C1 segment of cervical spinal cord (tissue), 14 donors: ENCODE measurements at places on chromosomes 11 and 22.

- no peak for DNase-seq
Measured at GRCh38 chr11:2777386-2777785, 77.6 kb upstream of the KCNQ1OT1 start.

DNA sequence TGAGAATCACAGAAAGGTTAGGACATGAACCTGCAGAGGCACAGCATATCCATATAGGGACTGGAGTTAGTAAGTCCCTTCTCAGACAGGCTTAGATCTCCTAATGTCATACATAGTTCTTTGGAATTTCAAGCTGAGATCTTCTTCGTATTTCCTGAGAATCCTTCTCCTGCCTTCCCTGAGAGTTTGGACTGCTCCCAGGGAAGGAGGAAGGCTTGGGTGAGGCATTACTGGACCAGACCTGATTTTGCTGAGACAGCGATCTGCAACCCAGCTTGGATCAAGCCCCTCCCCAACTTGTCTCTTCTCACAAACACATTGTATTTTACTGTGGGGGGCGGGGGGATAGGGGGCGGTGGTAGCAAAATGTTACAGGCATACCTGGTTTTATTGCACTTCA lies 108.5 kb downstream of the TSPAN18 start:
- DNase-seq, result no peak

DNA sequence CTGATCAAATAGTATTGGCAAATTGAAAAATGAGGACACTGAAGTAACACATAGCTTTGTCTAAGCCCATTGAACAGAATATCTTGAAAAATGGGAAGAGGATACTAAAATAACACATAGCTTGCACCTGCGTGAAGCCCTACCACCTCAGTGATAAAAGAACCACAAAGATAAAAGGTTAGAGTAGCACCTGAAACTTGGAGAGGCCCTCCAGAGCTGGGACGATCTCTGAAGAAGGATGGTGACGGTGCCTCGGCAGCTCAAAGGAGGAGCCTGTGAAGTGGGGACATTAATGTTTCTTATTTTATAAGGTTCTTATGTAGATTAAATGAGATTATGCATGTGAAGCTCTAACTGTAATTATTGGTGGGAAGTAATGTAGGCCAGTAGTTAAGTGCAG lies 23.1 kb upstream of the ARHGAP42 start:
- no peak for DNase-seq

GRCh38 chr11:123770712-123771111 lies 16.4 kb upstream of the OR6X1 start:
- no peak for DNase-seq

DNA sequence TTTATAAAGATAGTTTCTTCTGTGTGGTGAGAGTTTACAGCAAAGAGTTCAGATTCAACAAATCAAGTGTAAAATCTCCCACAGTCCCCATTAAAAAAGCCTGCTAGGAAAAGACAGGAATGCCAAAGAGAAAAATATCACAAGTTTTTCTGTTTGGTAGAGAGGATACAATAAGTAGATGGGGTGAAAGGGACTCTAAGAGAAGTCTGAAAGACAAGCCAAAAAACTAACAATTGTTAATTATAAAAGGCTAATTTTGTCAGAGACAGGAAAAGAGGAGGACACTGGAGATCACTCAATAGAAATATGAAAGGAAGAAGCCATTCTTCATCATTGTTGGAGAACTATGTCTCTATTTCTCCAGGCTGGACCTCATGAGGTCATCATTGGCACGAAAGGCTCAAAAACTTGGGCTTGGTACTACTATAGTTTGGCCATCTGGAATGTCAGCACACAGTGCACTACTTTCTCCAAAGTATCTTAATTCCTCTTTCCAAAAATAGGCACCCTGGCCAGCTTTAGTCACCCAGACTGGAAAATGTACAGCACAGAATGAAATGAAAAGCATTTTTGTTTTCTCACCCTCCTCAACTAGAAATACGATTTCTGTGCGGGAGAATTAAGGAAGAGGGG lies 531 bp upstream of the SOX6 start:
- no peak for DNase-seq

GRCh38 chr11:72405009-72405408 lies 29.3 kb downstream of the CLPB start:
- DNase-seq, result peak; percentile 22

- no peak for DNase-seq
Measured at GRCh38 chr22:50481045-50481439, 301 bp upstream of the ADM2 start.

DNA sequence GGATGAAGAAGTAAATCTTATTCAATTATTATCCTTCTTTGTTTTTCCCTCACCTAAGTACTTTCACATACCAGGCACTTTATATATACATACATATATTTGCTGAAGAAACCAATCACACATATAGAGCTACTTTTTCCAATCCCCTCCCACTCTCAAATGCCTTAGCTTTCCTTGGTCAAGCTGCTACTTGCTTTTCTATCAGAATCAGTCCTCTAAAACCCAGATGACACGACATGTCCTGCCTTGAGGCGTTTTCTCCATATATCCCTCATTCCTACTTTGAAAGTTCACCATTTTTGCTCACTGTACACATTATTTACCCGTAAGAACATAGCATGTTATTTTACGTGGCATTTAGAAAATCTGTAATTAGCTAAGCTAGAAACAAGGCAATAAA lies 5.4 kb downstream of the RAB38 start:
- no peak for DNase-seq

DNA sequence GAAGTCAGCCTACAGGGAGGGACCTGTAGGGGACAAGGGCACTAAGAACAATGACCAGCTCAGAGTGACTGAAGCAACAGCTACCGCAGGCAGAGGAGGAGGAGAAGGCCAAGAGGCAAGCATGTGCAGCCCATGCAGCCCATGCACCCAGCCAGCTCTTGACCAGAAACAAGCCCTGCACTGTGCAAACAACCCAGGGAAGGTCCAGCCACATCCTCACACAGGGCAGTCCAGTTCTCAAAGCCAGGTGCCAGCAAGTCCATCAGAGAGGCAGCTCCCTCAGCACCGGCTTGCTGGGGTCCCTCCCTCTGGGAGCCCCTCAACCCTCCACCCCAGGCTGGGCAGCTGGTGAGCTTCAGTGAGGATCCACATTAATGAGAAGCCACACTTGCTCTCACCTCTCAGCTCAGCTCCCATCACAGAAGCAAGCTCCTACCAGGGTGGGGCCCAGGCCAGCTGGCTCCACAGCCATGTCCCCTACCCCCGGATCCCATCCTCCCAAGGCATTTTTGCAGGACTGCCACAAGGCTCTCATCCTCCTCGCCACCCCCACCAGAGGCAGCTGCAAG lies 7.1 kb downstream of the DGCR2 start:
- DNase-seq, result no peak

DNA sequence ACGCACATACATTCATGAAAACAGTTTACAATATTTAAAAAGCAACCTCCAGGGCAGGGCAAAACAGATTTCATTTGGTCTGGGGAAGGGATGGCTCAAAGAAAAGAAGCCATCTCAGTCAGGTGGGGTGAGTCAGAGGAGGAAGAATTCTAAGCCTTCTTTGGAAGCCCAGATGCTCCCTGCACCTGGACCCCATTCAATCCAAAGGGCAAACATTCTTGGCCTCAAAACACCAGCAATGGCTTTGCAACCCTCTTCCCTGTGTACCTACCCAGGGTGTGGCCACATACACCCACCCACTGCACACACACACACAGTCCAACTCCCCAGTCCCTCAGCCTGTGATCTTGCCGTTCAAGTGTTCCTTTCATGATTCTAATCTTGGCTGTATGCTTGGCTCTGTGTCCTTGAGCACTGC lies 2.0 kb downstream of the KCNE3 start:
- no peak for DNase-seq

GRCh38 chr11:43819926-43820325 lies 60.7 kb upstream of the ALKBH3 start:
- DNase-seq, result no peak

GRCh38 chr11:640021-640706 lies 3.1 kb downstream of the DRD4 start:
- no peak for DNase-seq

- DNase-seq, result no peak
Measured at GRCh38 chr11:74636630-74637184, 44.3 kb downstream of the POLD3 start.

GRCh38 chr22:19809741-19810140 lies 44.9 kb downstream of the GNB1L start:
- DNase-seq, result no peak

DNA sequence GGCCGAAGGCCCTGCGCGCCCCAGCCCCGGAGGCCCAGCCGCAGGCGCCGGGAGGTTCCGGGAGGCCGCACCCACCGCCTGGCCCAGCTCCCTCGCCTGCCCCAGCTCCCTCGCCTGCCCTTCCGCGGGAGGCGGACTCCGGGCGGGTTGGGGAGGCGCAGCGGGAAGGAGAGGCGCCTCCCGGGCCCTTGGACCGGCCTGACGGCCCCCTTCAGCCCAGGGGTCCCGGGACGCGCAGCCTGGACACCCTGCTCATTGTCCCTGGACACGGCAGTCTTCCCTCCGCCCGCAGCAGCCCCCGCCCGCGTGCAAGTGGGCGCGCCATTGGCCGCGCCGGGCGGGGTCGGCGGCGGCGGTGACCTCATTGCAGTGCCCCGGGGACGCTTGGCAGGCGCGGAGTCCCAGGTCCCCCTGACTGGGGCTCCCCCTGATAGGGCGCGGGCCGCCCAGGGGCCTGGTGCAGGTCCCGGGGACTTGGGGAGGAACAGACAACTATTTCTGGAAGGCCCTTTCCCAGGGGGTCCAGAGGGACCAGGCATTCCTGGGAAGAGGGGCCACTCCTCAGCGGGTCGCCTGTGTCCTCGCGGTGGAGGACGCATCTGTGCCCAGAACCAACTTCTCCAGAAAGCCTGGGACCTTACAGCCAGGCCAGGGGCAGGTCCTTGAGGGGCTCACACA lies 501 bp downstream of the CD151 start:
- no peak for DNase-seq

GRCh38 chr22:28795932-28796856 lies 4.2 kb downstream of the XBP1 start:
- no peak for DNase-seq

GRCh38 chr11:2466869-2467694 lies 22.3 kb downstream of the KCNQ1 start:
- no peak for DNase-seq

DNA sequence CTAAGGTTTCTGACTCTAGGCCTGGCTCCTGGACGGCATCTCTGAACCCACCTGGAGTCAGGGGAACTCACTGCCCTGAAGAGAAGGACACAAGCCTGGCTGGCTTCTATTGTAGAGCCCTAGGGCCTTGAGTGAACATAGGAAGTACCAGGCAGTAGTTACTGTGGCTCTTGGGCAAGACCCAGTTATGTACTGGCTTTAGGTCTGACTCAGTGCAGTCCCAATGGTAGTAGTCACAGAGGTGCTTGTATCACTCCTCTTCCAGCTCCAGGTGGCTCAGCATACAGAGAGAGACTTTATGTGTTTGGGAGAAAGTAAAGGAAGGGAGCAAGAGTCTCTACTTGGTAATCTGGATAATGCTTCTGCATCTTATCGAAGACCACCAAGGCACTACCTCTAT lies 13.9 kb upstream of the PAK1 start:
- DNase-seq, result no peak

- no peak for DNase-seq
Measured at GRCh38 chr11:12017243-12017678, 8.8 kb upstream of the DKK3 start.

DNA sequence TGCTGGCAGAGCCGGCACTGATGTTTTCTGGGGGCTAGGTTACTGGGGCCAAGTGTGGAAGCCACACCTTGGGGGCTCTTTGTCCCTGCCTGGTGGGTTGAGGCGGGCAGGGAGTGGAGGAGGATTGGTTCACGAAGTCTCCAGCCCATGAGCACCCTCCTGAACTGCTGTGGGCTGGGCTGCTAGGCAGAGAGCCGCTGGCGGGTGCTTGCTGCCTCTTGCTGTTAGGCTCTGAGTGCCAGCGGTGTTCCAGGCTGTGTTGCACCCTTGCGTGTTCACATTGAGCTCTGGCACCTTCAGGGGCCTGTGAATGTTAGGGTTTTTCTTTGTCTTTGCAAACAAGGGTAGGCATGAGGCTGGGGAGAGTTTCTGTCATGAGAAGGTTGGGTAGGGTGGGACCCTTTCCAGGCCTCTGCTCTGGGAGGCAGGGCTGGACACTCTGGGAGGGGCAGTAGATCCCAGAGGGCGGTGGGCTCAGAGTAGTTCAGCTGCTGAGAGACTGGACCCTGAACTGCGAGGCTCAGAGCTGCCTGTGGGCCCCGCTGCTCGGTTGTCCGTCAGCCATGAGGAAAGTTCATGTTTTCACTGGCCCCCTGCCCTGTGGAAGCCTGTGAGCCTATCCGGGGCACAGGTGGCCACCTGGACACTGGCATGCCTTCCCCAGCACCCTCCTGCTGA lies 24.0 kb upstream of the TMEM191C start:
- no peak for DNase-seq

- no peak for DNase-seq
Measured at GRCh38 chr11:102882389-102883024, 7.7 kb upstream of the MMP12 start.

DNA sequence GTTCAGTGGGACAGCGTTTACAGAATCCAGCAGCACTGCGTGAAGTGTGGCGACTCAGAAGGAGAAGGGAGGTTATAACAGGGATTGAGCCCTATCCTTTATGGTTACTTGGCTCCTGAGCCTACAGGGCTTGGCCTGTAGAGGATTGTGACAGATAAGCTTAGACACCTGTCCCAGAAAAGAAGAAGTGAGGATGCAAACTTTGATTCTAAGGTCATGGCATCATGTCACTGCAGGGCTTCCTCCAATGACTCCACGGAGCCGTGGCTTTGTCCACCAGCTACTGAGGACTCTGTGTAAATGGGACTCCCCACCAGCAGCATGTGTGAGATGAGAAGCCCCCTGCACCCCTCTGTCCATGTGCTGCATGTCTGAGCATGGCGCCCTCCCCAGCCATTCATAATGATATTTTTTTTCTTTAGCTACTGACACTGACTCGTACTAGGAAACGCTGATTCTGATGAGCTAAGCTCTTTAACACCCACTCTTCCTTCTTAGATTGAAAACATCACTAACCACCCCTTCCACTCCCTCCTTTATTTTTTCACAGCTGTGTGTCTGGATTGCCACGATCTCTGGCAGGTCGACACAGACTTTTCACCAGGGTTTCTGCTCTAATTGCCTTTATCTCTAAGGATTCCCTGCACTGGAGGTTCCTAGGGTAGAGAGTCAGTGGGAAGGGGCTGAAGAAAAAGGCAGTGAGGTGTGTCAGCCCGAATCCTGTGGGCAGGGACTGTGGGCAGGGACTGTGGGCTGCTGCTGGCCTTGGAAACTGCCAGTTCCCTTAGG lies 65.5 kb upstream of the TTC12 start:
- DNase-seq, result no peak

DNA sequence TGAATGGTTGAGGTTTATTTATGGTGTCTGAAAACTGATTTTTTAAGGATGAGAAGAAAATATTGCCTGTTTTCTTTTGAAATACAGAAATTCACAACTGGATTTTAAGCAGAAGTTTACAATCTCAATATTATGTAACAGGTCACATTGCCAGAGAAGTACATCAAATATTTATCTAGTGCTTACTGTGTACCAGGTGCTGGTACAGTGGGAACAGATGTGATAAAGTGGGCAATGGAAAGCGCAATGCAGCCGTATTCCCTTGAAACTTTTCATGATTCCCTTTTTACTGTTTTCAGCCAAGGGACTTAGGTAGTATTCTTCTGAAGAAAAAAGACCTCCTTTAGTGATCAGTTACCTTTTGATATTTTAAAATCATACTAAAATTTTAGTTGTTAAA lies 49.6 kb downstream of the TTC17 start:
- DNase-seq, result no peak

GRCh38 chr22:29030618-29031226 lies 30.9 kb downstream of the C22orf31 start:
- DNase-seq, result peak; percentile 18

- no peak for DNase-seq
Measured at GRCh38 chr22:30890686-30891442, 77.7 kb downstream of the MORC2 start.

- DNase-seq, result no peak
Measured at GRCh38 chr22:32354360-32355351, 3.0 kb upstream of the RFPL3 start.
